ENCODE measurements at places on chromosomes 5 and 9.
A peak's percentile ranks its signal among the peaks of the same experiment; 100 is the strongest.

GRCh38 chr9:19155106-19155935 is 28.0 kb upstream of the PLIN2 start:
- DNase-seq, result no peak

- no peak for DNase-seq
These were observed 87.2 kb downstream of the RMI1 start for GRCh38 chr9:84067821-84068220.

DNA sequence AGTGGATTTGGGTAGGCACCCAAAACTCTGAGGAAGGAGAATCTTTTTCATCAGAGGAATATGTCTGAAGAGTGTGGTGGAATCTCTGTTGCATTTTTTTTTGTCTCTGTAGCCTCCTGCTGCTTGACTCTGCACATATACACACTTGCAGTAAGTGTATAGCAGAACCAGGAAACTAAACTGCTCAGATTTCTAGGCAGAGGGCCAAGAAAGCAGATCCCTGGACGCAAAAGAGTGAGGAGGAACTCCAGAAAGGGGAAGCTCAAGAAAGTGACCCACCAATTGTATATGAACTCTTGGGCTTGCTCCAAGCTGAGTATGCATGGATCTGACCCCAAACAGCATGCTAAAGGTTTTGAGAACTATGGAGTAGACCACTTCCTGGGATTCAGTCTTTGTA is 181.8 kb downstream of the GADD45G start:
- peak; percentile 91 for DNase-seq

GRCh38 chr9:5698810-5699556 is 70.1 kb downstream of the RIC1 start:
- DNase-seq, result no peak

DNA sequence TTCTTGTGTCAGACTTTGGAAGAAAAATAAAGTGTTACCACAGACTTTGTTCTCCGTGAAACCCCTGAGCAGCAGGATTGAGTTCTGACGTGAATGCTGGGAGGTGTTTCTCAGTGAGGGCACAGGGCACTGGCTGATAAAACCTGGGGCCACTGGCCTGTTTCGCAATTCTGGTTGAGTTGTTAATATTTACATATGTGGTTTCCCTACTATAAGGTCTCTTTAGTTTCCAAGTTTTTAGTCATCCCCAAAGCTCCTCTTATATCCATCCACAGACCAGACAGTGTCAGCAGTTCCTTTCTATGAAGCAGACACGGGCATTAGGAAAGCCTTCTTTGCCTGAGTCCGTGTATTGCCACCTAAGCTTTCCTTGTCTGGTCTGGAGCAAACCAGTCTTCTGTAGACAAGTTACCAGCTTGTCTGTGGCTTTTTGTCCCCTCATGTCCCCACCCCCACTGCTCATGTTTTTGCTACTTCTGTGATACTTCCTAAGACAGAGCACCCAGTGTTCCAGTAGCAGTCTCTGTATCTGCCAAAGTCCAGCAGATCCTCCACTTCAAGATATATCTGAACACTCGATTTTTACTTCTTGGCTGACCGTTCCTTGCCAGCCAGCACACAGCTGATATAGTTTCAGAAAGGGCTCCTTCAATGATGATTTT is 42.0 kb downstream of the ACO1 start:
- DNase-seq, result no peak

DNA sequence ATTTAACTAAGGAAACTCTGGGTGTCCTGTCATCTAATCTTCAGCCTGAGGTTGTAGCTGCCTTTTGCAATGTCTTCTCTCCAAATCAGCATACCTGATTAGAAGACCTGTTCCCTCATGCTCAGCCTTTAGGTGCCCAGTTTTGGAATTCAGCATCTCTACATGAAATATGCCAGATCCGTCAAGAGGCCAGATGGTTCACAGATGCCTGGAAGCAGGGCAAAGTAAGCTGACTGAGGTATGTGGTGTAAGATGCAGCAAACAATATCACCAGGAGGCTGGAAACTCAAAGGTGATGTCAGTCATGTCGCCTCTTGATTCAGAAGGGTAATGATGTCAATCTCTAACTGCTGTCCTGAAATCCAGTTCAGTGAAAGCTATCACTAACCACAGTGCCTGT is 324.4 kb downstream of the PRELID2 start:
- no peak for DNase-seq

DNA sequence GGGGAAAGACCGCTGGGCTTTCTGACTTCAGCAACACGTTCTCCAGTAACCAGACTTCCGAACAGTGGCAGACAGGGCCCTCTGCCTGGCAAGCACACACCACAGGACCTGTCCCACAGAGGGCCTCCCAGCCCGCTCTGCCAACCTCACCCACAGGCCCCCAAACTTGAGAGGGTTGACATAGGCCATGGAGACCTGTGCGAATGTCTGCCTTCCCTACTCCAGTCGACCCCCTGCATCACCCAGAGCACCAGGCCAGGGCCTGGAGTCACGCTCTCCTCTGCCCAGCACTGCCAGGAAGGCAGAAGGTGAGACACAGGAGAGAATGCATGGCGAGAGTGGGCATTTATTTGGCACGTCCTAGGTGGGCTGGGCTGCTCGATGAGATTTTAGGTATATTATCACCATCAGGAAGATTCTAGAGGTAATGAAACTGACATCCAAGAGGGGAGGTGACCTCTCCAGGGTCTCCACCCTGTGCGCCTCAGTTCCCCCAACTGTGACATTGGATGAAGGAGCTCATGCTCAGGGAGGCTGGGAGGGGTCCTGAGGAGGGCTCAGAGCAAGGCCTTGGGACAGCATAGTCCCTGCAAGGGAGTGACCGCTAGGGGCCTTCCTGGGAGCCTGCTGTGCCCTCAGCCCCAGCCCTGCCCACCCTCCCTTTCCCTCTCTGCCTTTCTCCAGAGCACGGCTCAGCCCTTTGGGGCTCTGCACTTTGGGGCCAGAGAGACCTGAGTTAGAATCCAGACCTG is 54.9 kb downstream of the DUSP1 start:
- DNase-seq, result no peak

DNA sequence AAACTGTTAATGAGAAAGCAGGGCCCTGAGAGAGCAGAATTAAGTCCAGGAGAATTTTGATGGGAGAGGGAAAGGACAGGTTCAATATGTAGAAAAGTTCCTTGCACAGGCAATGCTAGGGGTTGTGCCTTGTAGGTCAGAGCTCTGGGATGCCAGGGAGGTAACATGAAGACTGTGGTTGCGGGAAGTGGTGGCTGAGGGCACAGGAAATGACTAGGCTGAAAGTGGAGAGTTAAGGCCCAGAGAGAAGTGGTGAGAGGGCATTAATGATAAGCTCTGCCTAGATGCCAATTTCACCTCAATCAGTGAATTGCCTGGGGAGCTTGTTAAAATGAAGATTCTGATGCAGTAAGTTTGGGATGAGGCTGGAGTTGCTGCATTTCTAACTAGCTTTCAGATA is 31.5 kb upstream of the PPP3R2 start:
- peak; percentile 19 for DNase-seq

DNA sequence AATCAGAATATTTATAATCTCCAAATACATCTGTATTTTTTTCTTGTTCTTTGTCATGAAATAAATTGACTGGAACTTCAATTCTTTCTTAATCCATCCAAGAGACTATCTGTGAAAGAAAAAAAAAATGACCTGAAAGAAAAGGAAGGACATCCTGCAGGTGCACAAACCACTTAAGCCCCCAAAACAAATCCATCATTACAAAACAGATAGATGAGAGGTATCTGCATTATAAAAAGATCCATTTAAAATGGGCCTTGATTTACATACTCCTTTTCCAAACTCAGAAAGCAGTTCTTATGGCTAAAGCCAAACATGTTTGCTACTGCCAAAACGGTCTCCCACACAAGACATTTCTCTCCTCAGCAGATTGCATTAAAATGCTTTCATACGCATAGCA is 85.5 kb downstream of the ELAVL2 start:
- DNase-seq, result no peak

- peak; percentile 81 for DNase-seq
These were observed 17.8 kb upstream of the CEP72 start for GRCh38 chr5:594226-594860.

DNA sequence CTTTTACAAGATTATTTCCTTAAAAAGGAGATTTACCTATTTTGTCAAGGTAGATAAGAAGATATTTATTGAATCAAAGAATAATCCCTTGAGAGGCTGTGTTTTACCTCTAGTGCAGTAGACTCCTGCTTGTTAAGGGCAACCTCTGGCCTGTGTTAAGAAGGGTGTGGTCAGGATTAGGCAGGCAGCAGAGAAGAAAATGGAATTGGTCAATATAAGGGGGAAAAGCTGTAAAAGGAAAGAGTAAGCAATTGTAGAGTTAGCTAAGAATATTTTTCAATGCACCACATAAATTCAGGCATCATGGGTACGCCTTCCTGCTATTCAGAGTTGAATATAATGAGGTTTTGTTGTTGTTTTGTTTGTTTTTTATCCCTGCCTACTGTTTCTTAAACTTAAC is 6.2 kb downstream of the CCDC125 start:
- no peak for DNase-seq

DNA sequence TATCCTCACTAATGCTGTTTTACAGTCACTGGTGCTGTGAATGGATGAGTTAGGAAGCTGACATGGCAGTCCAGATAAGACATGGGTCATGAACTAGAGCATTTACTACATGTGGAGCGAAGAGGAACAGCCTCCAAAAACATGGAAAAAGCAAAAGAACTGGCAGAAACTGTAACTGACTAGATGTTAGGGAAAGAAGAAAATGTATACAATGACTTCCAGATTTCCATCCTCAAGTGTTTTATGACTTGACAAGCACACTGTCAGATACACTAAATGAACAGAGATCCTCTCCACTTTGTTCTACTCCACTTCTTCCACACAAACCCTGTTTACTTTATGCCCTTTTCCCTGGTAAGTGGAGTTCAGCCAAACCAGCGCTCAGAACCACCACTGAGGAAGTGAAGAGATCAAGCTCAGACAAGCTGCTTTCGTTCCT is 11.5 kb downstream of the HMGCS1 start:
- no peak for DNase-seq

DNA sequence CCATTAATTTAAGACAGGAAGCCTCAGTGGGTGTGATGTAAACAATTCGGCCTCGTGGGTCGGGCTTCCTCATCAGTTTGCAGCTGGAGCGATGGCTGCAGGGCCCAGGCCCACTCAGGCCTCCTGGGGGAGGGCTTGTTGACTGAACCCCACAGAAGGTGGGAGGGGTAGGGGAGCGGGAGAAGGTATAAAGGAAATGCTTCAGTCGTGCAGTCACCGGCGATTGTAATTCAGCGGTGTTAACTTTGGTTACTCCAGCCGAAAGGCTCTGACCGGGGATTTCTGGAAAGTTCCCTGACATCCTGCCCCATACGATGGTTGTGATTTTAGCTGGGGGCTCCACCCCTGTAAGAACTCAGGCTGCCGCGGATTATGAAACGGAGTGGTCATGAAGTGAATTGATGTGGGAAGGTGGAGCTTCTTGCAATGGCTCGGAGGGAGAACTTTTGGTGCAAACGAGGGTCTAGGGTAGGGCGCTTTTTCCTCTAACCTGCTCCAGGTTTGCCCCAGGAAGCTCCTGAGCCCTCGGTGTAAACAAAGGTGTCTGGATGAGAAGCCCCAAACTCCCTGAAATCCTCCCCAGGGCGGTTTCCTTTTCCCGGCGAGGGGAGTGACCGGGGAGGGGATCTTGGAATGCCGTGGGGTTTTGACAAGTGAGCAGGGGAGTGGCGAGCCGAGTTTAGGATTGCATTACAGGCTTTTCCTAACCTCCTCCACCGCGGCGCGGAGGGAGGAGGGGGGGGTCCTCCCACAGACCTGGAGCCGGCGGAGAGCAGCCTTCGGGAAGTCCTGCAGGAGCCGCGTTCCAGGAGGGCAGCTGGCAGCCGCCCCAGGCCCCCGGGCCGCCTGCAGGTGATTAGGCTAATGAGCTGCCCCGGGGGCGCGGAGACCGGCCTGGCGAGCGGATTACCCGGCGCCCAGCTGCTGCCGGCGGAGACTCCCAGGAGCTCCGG is 215.5 kb downstream of the PDZD2 start:
- DNase-seq, result peak; percentile 44

GRCh38 chr9:114641967-114642366 is 15.6 kb downstream of the TEX53 start:
- peak; percentile 31 for DNase-seq

DNA sequence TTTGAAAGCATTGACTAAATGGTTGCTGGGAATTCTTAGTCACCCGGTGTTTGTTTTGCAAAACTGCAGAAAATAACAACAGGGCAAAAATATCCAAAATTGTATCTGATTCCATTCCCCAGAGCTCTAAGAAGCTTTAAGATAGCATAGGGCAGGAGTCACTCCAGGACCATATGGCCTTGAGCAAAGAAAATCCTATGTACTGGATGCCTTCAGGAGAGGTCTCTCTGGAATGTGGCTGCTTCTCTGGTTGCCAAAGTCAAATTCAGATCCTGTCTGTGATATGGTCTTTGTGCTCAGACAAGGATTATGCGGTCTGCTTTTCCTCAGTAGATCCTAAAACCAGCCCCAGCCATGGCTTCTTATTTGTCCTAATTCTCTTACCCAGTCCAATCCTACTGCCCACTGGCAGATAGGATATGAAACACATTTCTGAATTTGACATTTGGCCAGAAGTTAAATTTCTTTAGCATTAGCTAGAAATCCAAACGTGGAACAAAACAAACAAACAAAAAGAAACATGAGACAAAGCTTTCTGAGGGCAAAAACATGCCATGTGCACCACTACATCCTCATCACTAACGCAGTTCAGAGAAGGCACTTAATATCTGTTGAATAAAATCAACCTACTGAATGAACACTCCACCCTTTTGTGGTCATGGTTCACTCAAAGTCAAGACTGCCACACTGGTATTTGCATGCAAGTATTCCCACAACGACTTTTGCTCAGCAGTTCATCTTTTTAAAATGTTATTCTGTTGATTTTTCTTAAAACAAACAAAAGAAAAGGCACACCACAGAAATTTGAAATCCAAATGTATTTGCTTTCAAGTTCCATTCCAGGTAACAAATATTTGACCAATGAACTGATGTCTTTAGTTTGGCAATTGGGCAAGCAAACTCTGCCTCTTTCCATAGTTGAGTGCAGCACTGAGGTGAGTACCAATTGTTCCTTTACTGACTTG is 165.7 kb downstream of the TRPM6 start:
- no peak for DNase-seq

DNA sequence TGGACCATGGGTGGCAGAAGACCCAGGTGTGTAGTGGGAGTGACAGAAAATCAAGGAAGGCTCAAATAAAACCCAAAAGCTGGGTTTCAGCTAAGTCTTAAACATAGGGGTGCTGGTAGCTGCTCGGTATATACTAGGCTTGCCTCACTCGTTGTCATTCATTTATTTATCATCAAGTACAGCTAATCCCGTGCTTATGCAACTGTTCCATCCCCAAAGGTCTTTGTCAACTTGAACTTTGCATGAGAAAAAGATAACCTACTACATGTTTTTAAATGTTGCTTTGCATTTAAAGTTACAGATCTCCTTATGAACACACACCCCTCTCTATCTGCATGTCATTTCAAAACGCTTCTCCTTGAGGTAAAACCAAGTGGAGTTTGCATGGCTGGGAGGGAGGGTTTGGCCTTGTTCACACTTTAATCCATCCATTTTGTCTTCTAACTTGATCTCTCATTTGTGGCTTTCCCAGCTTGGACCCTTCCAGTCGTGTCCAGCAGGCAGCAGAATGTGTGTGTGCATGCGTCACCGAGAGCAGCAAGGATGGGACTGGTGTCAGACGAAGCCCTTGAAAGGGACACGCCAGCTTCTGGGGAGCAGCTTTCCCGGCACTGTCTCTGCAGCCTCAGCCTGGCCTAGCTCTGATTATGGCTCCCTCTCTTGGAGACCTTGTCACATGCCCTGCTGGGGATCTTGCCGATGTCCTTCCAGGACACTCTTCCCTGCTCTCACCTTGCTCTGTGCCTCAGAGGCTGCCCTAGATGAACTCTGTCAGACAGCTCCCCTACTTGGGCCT is 133.5 kb downstream of the GADD45G start:
- no peak for DNase-seq

GRCh38 chr5:139091439-139092156 is 106.6 kb downstream of the SIL1 start:
- no peak for DNase-seq
